ENCODE measurements at places on chromosomes 11 and 22. TPM values are rescaled to one million over a fixed set of nuclear protein-coding genes. Genes with fewer than 3 reads are reported as not detected.

SHISAL1 gene
- not detected for total RNA-seq

OR10A2 gene
- not detected for total RNA-seq

IGSF9B gene
- total RNA-seq: not detected

FAM111B gene
- 69.9 TPM for total RNA-seq

PYGM gene
- total RNA-seq: 8.0 TPM

FOLR2 gene
- not detected for total RNA-seq

SCGB1D2 gene
- total RNA-seq: not detected

ADAMTS8 gene
- total RNA-seq: not detected

PRSS23 gene
- total RNA-seq: 1.4 TPM

LYVE1 gene
- not detected for total RNA-seq

DNA sequence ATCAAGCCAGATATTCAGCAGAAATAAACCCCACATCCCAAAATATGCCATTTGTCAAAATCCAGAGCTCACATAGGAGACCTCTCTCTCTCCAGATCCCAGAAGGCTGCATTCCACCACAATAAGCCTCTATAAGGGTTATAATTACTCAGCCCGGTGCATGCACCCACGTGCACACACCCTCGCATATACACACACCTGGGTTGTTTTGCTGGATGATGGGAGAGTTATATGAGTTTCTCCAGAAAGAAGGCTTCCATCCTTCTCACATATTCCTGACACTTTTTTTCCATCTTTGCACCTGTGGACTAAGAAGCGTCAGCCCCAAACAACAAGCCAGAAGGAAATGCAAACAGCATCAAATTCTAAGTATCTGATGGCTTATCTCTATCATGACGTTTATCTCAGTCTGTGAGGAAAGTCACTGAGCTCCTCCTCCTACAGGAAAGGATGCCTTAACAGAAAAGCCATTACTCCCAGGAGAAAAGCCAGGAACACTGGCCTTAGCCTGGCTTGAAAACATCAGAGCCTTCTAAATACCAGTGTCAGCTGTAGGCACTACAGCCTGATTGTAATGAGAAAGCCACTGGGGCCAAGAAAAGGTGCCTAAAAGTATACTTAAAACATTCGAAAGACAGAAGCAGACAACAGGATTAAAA, 253.2 kb downstream of the LARGE1 start:
- H3K27me3 ChIP-seq: no peaks in the 10 kb centered on the region
- no peak overlapping the region for H3K4me3 ChIP-seq
- peak overlapping the region; percentile 52 for H3K27ac ChIP-seq
- no peak for DNase-seq

- no peaks in the 10 kb centered on the region for H3K4me1 ChIP-seq
- peak; percentile 52 for DNase-seq
- no peak overlapping the region for H3K27ac ChIP-seq
- no peaks in the 10 kb centered on the region for H3K36me3 ChIP-seq
- H3K4me3 ChIP-seq: no peak overlapping the region
Measured at GRCh38 chr22:30485362-30485988, 13.7 kb upstream of the SEC14L3 start.

DNA sequence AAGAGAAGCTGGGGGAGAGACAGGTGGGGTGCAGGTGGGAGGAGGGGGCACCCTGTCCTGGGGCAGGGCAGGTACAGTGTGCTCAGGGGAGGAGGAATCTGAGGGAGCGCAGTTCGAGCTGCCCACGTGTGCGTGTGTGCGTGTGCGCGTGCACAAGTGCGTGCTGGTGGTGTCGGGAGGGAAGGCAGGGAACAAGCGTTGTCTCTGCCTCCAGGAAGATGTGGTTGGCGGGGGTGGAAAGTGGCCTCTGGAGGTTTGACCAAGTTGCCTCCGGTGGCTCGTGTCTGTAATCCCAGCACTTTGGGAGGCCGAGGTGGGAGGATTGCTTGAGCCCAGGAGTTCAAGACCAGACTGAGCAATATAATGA, 49.9 kb upstream of the THY1 start:
- no peak overlapping the region for H3K27ac ChIP-seq
- no peak for DNase-seq
- no peaks in the 10 kb centered on the region for H3K4me1 ChIP-seq

DNA sequence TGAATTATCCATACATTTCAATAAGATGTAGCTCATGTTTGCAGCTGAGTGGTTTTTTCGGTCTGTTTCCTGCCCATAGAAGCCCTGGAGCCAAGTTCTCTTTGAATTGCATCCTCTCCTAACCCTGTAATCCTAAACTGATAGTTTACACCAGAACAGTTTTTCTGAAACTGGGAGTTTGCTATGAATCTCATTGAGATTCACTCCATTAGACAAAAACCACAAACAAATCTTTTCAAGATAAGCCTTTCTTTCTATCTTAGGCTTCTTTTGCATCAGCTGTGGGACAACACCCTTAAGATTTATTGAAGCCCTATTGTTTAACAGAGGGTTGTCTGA, 324.8 kb downstream of the DYNC2H1 start:
- H3K27ac ChIP-seq: no peak overlapping the region
- H3K27me3 ChIP-seq: no peaks in the 10 kb centered on the region

GRCh38 chr22:35893698-35894097, 134.9 kb downstream of the RBFOX2 start:
- peaks cover 8% of the 10 kb centered on the region for H3K4me1 ChIP-seq
- no peak for DNase-seq
- no peak overlapping the region for H3K4me3 ChIP-seq
- no peaks in the 10 kb centered on the region for H3K36me3 ChIP-seq
- no peak overlapping the region for H3K27ac ChIP-seq

GRCh38 chr11:2442589-2442988, 1.7 kb downstream of the TRPM5 start:
- no peaks in the 10 kb centered on the region for H3K36me3 ChIP-seq
- H3K27ac ChIP-seq: no peak overlapping the region
- H3K27me3 ChIP-seq: no peaks in the 10 kb centered on the region
- H3K4me1 ChIP-seq: no peaks in the 10 kb centered on the region

- H3K36me3 ChIP-seq: no peaks in the 10 kb centered on the region
- DNase-seq: no peak
Measured at GRCh38 chr11:114099392-114100178, 40.1 kb downstream of the ZBTB16 start.

- H3K36me3 ChIP-seq: no peaks in the 10 kb centered on the region
- peak; percentile 79 for DNase-seq
- no peaks in the 10 kb centered on the region for H3K27me3 ChIP-seq
- 0 out of 2 replicates have a peak overlapping the region, but pooled peaks have one; percentile 1 for H3K27ac ChIP-seq
- peaks cover 77% of the 10 kb centered on the region for H3K4me1 ChIP-seq
Measured at GRCh38 chr11:1832211-1832919, 2.4 kb upstream of the SYT8 start.

GRCh38 chr11:83349296-83349695, 63.1 kb upstream of the CCDC90B start:
- no peaks in the 10 kb centered on the region for H3K27me3 ChIP-seq
- no peaks in the 10 kb centered on the region for H3K36me3 ChIP-seq
- peaks cover 2% of the 10 kb centered on the region for H3K4me1 ChIP-seq

GRCh38 chr11:115168229-115168671, 336.0 kb downstream of the CADM1 start:
- H3K27me3 ChIP-seq: no peaks in the 10 kb centered on the region
- DNase-seq: no peak
- no peak overlapping the region for H3K4me3 ChIP-seq
- H3K4me1 ChIP-seq: no peaks in the 10 kb centered on the region

DNA sequence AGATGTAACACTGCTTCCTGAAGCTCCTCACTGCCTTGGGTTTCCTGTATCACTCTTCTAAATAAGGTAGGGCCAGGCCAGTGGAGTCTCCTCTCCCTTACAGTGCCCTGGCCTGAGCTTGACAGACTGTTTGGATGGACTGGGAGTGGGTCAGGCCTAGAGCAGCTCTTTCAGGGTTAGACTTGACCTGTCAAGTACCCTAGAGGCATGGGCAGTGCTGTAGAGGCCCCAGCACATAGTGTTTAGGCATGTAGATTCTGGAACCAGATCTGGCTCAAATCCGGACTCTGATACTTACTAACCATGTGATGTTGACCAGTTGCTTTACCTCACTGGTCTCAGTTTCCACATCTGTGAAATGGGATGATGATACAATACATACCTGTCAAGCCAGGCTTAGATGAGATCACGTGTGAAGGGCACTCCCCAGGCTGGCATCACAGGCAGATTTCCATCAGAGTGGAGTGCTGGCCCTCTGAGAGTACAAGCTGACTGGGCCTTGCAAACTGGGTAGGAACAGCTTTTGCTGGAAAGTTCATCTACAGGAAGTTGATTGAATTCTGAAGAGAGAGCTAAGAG, 1.4 kb upstream of the MICAL2 start:
- peaks cover 5% of the 10 kb centered on the region for H3K27me3 ChIP-seq
- no peaks in the 10 kb centered on the region for H3K36me3 ChIP-seq
- no peak for DNase-seq
- H3K27ac ChIP-seq: no peak overlapping the region
- H3K4me3 ChIP-seq: no peak overlapping the region

DNA sequence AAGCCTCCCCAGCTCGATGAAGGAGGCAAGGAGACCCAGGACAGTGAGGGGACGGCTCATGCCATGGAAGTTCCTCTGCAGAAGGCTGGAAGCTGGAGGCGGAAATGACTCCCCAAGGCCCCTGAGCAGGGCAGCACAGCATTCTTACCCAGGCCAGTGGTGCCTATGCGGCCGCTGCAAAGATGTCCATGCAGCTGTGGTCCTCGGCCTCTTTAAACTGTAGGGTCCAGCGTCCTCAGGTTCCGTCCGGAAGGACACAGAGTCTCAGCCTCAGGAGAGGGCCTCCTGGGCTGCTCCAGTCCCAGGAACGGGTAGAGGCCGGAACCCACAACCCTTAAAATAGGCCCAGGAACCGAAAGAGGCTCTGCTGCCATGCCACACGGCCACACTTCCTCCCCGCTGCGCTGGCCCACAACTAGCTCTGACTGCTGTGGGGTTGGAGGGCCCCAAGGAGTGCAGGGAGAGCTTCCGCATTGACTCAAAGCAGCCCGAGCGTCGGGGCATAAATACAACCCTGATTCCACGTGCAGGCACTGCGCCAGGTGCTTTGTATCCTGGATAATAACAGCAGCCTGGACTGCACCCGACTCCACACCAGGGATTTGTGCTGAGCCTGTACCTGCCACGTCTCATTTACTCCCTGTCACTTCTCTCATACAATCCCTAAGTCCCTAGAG, 5.5 kb downstream of the KIAA0930 start:
- H3K4me3 ChIP-seq: no peak overlapping the region
- no peak overlapping the region for H3K27ac ChIP-seq
- no peaks in the 10 kb centered on the region for H3K36me3 ChIP-seq
- DNase-seq: no peak

GRCh38 chr11:84496122-84496521, 1131.0 kb downstream of the DLG2 start:
- no peak overlapping the region for H3K27ac ChIP-seq
- no peaks in the 10 kb centered on the region for H3K27me3 ChIP-seq
- H3K36me3 ChIP-seq: no peaks in the 10 kb centered on the region
- no peaks in the 10 kb centered on the region for H3K4me1 ChIP-seq
- DNase-seq: no peak

- H3K27ac ChIP-seq: no peak overlapping the region
- H3K27me3 ChIP-seq: no peaks in the 10 kb centered on the region
- peaks cover 9% of the 10 kb centered on the region for H3K36me3 ChIP-seq
- H3K4me1 ChIP-seq: peaks cover 44% of the 10 kb centered on the region
- no peak overlapping the region for H3K4me3 ChIP-seq
Measured at GRCh38 chr22:29092243-29092642, 19.4 kb downstream of the KREMEN1 start.

- no peak overlapping the region for H3K27ac ChIP-seq
- no peak for DNase-seq
- no peaks in the 10 kb centered on the region for H3K4me1 ChIP-seq
- no peaks in the 10 kb centered on the region for H3K27me3 ChIP-seq
- no peaks in the 10 kb centered on the region for H3K36me3 ChIP-seq
- H3K4me3 ChIP-seq: no peak overlapping the region
Measured at GRCh38 chr11:77082838-77083565, 16.2 kb downstream of the CAPN5 start.

- H3K27ac ChIP-seq: no peak overlapping the region
- no peak overlapping the region for H3K4me3 ChIP-seq
- no peaks in the 10 kb centered on the region for H3K27me3 ChIP-seq
- H3K4me1 ChIP-seq: 0 out of 2 replicates have a peak, but pooled peaks cover 4% of the 10 kb centered on the region
- no peak for DNase-seq
- no peaks in the 10 kb centered on the region for H3K36me3 ChIP-seq
Measured at GRCh38 chr11:125327518-125328224, 163.1 kb downstream of the PKNOX2 start.

DNA sequence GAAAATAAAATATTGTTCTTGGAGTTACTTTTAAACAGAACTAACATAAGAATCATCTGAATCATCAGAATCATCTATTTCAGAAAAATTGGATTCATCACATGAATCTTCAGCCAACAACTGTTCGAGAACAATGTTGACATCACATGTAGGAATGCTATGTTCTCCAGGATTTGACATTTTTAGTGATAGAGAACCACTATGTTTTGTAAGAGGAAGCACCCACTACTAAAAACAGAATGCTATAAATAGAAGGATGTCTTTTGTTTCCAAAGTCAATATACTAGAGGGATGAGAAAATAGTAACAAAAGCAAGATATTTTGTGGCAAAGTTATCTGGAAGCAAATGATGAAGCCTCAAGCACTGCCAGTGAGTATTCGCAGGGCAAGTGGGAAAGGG, 263.4 kb upstream of the DDI1 start:
- no peak overlapping the region for H3K4me3 ChIP-seq
- H3K36me3 ChIP-seq: no peaks in the 10 kb centered on the region
- no peak for DNase-seq
- H3K4me1 ChIP-seq: no peaks in the 10 kb centered on the region
- H3K27ac ChIP-seq: no peak overlapping the region
- H3K27me3 ChIP-seq: no peaks in the 10 kb centered on the region

Data from SJCRH30 (cell line).